Non-pigmented ciliary epithelial cell (primary cell): ENCODE measurements at places on chromosomes 13 and 19.

DNA sequence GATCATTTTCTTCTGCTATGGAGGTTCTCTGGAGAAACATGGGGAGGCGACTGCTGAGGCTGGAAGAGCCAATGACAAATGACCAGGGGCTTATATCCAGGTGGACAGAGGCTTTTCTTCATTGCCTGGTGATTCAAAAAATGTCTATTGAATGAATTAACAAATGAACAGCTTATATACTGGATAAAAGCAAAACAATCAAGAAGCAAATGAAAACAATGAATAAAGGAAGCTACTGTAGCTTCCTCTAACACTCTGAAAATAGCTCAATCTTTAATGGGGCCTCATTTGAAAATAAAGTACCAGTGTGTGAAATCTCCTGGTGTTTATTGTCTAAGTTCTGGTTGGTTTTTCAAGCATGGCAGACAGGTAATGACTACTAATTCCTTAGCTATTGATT is 167.5 kb upstream of the TMTC4 start:
- DNase-seq: no peak

DNA sequence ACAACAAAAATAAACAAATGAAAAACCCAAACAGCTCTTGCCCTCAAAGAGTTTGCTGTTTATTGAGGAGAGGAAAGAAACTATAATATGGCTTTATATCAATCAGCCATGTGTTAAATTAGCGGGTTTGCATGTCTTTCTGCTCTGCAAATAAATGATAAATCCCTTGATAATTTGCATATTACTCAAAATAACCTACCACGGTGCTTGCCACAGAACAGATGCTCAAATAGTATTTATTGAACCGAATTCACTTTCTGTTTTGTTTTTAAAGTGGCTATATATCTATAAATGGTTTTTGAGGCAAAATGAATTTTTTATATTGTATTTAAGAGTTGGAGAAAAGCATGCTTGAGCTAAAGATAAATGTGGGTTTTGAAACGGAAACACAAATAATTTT is 428.1 kb downstream of the ITGBL1 start:
- no peak for DNase-seq

DNA sequence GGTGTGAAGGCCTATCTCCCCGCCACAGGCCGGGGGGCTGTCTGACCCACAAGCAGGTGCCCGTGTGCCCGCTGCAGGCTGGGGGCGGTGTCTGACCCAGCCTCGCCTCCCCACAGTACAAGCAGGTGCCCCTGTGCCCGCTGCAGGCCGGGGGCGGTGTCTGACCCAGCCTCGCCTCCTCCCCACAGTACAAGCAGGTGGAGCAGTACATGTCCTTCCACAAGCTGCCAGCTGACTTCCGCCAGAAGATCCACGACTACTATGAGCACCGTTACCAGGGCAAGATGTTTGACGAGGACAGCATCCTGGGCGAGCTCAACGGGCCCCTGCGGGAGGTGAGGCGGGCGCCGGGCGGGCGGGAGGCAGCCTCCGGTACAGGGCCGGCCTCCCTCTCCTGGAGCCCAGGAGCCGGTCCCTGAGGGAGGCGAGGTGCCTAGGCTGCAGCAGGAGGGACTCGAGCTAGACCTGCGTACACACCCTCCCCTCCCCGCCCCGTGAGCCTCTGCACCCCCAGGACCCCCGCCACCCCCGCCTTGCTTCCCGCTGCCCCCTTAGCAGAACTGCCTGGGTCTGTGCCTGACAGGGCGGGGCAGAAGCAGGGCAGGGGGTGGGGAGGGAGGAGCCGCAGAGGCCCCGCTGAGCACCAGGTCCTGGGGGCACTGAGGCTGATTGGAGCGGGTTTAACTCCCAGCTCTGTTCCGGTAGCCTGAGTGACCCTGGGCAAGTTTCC is 20.6 kb downstream of the HCN2 start:
- no peak for DNase-seq

DNA sequence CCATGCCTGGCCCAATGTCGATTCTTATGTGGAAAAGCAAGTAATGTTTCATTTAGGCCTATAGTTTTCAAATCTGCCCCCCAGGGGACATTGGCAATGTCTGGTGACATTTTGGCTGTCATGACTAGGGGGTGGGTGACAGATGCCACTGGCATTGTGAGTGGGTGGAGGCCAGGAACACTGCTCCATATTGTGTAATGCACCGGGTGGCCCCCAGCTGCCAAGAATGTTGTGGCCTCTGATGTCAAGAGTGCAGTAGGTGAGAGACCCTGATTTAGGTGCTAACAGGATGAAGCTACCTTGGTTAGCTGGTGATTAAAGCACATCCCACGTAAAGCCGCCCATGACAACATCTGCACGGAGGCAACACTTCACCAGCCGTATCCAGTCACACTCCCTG is 10.8 kb downstream of the C19orf44 start:
- no peak for DNase-seq

- DNase-seq: no peak
Measured at GRCh38 chr19:8877854-8878705, 45.9 kb downstream of the MBD3L1 start.

GRCh38 chr19:39446365-39447084 is 1.1 kb downstream of the SUPT5H start:
- no peak for DNase-seq

GRCh38 chr19:45962021-45962420 is 11.6 kb downstream of the NOVA2 start:
- no peak for DNase-seq

DNA sequence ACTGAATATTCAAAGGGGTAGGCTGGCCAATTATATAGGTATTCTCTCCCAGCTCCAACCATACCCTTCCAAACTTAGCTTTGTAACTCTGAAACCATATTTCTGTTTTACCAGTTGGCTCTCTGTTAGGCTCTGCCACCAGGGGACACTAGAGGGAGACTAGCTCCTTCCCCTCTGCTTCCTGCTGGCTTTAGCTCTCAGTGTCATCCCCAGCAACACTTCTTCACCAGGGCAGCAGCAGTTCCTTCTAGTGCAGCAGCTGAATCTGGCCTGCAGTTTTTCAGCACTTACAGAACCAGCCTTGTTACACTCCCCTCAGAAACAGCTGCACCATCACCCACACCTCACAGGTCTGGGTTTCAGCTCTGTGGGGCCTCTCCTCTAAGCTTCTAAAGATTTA is 51.0 kb upstream of the DOCK9 start:
- no peak for DNase-seq

- no peak for DNase-seq
Measured at GRCh38 chr19:48858984-48859710, 9.3 kb downstream of the PLEKHA4 start.

DNA sequence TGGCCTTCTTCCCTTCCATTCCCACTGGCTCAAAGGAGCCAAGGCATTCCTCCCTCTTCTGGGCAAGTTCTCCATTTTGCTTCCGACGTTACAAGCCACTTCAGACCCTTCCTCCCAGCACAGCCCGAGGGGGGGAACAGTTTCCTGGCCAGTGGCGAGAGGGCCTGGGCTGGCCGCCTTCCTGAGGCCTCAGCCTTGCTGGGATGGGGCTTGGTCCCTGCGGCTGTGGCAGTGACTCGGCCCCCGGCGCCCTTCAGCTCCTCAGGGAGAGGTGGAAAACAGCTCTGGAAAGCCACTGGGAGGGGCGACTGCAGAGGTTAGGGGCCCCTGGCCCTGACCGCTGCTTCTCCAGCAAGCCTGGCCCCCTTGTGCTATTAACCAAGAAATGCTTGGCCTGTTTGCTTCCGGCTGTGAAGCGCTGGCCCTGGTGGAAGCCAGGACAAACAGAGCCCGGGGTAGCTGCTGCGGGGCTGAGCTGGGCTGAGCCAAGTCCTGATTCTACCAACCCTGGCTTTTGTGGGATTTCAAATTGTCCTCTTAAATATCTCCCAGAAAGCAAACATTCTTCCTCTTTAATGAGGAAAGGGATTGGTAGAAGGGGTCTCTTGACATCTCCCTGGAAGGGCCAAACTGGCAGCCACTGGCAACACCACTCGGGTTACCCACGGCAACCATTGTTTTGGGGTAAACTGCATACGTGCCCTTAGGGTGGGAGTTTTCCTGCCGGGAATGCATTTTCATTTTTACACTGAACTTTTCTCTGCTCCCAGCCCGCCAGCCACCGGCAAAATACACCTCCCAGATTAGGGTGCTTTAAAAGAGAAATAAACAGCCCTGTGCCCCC is 38.7 kb downstream of the C13orf46 start:
- no peak for DNase-seq

DNA sequence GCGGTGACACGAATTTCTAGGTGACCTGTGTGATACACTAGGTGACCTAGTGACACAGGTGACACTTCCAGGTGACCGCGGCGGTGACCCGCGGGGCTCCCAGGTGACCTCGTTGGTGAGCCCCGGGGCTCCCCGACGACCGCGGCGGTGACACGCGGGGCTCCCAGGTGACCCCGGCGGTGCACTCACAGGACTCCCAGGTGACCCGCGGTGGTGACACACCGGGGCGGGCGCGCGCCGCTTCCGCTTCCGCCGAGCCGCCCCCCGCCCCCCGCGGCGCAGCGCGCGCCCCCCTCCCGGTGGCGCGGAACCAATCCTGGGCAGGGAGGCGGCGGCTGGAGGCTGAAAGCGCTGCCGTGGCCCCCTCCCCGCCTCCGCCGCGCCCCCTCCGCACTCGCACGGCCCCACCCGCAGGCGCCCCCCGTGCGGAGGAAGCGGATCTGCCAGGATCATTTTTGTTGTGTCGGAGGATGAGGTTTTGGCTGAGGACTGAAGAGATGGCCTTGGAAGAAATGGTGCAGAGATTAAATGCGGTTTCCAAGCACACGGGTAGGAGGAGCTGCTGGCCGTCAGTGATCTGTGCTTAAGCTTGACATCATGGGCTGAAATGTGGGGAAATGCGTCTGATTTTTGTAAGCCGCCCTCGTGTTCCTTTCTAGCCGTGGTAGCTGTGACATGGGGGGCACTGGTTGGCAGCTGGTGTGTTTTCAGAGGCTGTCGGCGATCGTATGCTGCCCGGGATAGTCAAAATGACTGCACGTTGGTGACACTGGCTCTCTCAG is at the start of gene MCF2L:
Gene MCF2L, plus strand, starts transcription at position 305 of the 782 bp plus-strand sequence. Its CDS starts 166 bp downstream, at position 471.
- no peak for DNase-seq

DNA sequence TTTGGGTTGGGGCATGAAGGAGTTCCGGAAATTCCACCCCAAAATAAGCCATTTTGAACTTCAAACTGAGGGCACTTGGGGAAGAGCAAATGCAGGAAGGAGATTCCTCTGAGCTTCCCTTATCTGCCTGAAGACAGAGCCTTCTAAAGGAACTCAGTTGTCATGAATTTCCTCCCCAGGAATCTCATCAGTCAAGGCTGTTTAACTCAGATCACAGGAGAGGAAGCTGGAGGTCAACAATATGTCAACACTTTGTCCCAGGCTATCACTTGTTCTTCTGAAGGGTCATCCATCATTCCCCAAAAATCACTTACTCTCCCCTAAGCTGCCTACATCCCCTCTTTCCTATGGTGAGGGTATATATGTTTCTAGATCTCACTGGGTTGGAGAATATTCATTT is 26.0 kb upstream of the CHST8 start:
- DNase-seq: no peak

GRCh38 chr19:19459707-19460251 is 54.3 kb downstream of the GATAD2A start:
- no peak for DNase-seq

- no peak for DNase-seq
Measured at GRCh38 chr19:42401365-42402303, 11.5 kb upstream of the CNFN start.

DNA sequence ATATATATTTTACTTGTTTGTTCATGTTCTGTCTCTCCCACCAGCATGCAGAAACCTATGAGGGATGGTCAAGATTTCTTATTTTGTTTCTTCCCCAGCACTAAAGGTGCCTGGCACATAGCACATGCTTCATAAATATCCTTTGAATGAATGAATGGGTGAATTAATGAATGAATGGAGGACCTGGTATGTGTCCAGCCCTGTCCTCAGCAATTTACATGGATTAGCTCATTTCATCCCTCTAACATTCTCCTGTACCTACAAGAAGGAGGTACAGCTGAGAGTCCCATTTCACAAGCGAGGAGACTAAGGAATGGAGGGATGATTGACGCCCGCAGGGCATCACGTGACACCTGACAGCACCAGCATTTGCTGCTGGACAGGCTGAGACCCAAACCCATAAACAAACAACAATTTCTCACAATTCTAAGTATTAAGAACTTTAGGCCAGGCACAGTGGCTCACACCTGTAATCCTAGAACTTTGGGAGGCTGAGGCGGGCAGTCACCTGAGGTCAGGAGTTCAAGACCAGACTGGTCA is 6.8 kb upstream of the BCAT2 start:
- DNase-seq: no peak

DNA sequence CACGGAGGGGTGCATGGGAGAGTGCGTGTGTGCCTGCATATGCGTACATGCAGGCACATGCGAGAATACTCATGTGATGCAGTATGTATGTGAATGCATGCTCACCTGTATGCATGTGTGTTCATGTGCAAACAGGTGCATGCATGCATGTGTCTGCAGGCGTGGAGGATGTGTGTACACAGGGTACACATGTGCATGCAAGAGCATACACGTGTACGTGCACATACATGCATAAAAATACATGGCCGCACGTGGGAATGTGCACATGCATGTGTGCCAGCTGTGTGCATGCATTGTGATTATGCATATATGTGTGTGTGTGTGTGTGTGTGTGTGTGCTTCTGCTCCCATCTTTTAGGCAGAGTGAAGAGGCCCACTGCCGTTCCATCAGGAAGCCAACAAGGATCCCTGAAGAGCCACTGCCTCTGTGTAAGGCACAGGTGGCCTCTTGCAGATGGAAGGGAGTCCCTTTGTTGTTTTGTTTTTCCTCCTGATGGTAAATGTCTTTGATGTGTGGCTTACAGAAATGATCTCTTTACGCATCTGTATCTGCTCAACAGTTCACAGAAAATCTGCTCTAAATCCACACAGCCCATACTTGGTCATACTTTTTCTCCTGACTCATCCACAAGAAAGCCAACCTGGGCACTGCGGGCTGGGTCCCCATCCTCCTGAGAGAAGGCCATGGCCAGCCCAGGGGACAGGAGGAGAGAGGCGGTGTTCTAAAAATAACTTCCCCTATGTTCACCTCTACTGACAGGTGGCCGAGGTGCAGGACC is 50.7 kb downstream of the KLF2 start:
- no peak for DNase-seq

DNA sequence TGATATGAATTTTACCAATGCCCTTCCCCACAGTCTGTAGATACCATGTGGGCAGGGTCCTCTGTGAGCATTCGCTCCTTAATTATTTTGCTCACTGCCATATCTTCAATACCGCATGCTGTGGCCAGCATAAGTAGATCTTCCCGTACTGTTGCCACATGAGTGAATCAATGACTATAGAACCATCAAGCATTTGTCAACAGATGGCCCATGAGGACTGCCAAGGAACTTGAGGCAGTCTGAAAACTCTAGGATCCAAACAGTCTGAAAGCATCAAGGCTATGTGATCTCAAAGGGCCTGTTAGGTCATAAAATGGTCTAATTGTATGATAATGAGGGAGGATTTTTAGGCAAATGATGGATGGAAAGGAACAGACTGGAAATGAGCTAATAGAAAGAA is 27.4 kb upstream of the GPR12 start:
- DNase-seq: no peak
